NCI-H2029 (cell line): ENCODE measurements at places on chromosomes 13 and 19.

- DNase-seq, result no peak
These were observed 99.0 kb upstream of the TNFSF11 start for GRCh38 chr13:42474954-42475353.

DNA sequence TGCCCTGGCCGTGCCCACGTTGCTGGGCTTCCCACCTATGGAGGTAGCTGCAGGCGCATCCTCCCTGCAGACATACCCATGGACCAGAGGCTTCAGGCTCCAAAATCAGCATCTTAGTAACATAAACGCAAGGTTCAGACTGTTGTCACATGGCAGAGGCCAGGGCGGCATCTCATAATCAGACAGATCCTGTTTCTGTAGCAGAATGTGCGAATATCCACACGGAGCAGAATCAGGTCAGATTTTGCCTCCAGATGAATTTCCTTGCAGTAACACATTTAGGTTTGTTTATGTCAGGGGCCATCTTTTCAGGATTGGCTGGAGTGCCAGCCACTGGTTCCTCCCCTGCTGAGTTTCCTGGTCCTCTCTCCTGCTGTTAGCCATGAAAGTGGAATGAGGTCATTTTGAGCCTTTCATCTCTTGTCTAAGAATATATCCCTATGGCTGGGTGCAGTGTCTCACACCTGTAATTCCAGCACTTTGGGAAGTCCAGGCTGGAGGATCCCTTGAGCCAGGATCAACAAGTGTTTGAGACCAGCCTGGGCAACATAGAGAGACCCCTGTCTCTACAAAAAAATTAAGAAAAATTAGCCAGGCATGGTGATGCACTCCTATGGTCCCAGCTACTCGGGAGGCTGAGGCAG is 20.5 kb downstream of the SMARCA4 start:
- no peak for DNase-seq

DNA sequence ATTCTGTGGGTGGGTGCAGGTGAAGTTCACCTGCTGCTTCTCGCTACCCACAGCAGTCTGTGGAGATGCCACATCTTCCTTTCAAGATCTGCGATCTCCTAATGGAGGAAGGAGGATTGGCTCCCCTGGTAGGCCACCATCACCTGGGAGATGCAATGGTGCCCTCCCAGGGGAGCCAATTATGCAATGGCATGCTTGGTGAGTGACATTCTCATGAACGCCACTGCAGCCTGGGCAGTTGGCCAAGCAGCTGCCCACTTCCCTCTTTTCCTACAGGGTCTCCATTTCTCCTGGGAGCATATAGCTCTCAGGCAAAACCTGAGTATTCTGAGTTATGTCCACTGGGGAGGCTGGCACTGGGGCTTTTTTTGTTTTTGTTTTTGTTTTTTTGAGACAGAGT is 83.5 kb upstream of the KCTD15 start:
- no peak for DNase-seq

DNA sequence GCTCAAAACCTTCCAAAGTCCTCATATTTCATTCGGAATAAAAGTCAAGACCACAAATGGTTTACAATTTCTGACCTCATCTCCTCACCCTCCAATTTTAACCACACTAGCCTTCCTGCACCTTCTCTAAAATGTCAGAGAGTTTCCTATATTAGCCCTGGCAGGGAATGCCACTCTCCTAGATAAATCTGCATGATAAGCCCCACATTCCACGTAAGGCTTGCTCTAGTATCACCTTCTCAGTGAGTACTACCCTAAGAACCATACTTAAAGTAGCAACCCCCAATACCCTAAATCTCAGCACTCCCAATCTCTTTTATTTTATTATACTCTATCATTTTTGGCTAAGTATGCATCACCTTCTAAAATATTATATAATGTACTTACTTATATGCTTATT is 100.5 kb upstream of the SLITRK5 start:
- DNase-seq, result no peak

- no peak for DNase-seq
These were observed 60.7 kb downstream of the MCF2L start for GRCh38 chr13:113029487-113030258.

GRCh38 chr13:60645676-60646075 is 248.7 kb downstream of the TDRD3 start:
- DNase-seq, result no peak

DNA sequence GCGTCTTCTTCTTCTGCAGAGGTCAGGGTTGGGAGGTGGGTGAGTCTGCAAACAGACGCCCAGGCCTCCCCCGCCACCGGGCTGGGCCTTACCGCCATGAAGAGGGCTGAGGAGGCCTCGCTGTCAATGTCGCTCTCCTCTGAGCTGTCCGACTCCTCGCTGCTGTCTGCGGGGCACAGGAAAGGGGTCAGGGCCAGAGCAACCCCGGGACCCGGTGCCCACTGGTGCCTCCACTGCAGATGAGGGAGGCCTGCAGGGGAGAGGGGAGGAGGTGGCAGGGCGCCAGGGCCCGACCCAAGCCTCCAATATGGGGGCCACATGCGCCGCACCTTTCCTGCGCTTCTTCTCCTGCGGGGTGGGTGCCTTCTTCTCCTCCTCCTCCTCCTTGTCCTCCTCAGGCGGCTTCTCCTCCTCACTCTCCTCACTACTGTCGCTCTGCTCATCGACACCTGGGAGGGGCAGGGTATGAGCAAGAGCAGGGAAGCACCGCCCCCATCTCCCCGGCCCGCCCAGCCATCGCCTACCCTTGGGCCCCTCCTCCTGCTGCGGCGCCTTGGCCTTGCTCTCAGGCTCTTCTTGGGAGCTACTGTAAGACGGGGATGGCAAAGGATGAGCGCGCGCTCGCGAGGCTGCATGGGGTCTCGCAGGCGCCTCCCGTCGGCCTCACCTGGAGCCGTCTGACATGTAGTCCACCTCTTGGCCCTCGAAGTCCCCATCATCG is 5.5 kb upstream of the PSPN start:
- no peak for DNase-seq

DNA sequence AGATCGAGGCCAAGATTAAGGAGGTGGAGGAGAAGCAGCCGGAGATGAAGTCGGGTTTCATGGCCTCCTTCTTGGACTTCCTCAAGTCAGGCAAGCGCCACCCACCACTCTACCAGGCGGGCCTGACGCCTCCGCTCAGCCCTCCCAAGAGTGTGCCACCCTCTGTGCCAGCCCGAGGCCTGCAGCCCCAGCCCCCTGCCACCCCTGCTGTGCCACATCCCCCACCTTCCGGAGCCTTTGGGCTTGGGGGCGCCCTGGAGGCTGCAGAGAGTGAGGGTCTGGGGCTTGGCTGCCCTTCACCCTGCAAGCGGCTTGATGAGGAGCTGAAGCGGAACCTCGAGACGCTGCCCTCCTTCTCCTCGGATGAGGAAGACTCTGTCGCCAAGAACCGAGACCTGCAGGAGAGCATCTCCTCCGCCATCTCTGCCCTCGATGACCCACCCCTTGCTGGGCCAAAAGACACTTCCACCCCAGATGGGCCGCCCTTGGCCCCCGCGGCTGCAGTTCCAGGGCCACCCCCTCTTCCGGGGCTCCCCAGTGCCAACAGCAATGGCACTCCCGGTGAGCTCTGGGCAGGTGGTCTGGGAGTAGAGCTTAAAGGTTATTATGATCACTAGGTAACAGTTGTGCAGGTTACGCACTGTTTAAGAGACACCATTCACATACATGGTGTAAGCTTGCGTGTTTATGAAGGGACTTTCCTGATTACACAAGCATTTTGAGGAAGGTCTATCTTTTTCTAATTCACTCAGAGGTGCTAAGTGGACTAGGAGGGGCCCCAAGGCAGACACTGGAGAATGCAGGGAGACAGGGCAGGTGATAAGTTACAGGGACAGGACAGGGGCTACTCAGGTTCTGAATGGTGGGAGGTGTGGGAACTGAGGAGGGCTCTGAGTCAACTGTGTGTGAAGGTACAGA is 8.7 kb downstream of the PRR12 start:
- no peak for DNase-seq

GRCh38 chr19:10219678-10220077 is 11.5 kb downstream of the S1PR2 start:
- DNase-seq, result peak; percentile 77

DNA sequence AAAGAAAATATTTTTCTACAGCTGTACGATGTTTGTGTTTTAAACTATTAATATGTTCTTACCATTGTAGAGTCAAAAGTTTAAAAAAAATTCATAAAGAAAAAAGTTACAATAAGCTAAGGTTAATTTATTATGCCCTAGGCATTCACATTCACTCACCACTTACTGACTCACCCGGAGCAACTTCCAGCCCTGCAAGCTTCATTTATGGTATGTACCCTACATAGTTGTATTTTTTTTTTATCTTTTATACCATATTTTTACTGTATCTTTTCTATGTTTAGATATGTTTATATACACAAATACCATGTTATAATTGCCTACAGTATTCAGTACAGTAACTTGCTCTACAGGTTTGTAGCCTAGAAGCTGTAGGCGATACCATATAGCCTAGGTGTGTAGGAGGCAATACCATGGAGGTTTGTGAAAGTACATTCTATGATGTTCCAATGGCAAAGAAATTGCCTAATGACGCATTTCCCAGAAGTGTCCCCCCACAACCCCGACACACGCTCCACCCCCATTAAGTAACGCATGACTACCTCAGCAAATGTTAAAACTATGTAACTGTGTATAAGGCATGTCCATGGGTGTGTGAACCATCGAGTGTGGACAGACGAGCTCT is 60.4 kb downstream of the SLITRK6 start:
- DNase-seq, result no peak

DNA sequence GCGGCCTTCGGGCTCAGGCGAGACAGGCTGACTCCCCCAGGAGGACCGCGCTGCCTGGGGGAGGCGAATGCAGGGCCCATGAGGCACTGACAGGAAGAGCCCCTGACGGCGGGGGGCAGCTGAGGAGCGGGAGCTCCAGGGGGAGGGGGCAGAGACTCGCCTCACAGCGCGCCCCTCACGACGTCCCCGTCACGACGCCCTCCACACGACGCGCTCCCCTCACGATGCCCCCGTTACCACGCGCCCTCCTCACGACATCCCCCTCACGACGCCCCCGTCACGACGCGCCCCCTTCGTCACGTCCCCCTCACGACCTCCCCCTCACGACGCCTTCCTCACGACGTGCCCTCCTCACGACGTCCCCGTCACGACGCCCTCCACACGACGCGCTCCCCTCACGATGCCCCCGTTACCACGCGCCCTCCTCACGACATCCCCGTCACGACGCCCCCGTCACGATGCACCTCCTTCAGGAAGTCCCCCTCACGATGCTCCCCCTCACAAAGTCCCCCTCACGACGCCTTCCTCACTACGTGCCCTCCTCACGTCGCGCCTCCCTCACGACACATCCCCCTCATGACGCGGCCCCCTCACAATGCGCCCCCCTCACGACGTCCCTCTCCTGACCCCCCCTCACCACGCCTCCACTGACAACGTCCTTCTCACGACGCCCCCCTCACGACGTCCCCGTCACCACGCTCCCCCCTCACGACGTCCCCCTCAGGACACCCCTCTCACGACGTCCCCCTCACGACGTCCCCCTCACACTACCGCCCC is 99.6 kb downstream of the ING1 start:
- no peak for DNase-seq

GRCh38 chr13:22496803-22497508 is 683.8 kb upstream of the SGCG start:
- DNase-seq, result no peak

DNA sequence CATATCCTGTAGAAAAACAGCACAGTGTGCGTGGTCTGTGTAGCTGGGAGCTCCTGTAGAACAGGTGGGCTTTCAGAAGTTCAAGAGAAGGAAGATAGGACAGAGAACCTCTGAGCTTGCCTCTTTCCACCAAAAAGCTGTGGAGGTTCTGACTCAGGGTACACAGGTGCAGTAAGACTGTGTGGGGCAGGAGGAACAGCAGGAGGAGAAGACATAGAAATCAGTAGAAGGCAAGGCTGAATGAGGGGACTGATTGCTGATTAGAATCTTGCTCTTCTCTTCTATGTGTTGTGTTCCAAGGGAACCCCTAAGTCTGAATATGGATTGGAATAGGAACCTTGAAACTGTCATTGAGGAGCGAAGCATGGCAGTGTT is 122.7 kb downstream of the AKAP11 start:
- no peak for DNase-seq

DNA sequence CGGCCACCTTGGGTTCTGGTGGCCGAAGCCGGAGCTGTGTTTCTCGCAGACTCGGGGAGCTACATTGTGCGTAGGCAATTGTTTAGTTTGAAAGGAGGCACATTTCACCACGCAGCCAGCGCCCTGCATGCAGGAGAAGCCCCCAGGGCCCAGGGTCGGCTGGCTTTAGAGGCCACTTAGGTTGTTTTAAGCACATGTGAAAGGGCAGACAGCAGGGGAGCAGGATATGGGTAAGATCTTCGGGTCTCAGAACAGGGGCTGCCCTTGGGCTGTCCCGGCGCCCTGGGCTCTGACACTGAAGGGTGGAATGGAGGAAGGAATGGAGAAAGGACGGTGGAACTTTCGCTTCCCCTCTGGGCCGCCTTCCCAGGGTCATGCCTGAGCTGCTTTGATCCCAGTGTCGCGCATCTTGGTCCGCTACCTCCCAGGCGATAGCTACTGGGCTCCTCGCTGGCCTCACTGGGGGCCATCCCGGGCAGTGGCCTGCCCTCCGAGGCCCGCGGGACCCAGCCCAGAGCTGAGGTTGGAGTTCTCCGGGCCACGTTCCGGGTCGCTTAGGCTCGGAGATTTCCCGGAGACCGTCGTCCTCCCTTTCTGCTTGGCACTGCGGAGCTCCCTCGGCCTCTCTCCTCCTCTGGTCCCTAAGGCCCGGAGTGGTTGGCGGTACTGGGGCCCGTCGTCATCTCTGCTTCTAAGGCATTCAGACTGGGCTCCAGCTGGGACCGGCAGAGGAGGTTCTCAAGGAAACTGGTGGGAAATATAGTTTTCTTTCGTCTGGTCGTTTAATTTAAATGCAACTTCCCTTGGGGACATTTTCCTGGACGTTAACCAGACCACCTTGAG is 4.3 kb upstream of the POU4F1 start:
- no peak for DNase-seq

DNA sequence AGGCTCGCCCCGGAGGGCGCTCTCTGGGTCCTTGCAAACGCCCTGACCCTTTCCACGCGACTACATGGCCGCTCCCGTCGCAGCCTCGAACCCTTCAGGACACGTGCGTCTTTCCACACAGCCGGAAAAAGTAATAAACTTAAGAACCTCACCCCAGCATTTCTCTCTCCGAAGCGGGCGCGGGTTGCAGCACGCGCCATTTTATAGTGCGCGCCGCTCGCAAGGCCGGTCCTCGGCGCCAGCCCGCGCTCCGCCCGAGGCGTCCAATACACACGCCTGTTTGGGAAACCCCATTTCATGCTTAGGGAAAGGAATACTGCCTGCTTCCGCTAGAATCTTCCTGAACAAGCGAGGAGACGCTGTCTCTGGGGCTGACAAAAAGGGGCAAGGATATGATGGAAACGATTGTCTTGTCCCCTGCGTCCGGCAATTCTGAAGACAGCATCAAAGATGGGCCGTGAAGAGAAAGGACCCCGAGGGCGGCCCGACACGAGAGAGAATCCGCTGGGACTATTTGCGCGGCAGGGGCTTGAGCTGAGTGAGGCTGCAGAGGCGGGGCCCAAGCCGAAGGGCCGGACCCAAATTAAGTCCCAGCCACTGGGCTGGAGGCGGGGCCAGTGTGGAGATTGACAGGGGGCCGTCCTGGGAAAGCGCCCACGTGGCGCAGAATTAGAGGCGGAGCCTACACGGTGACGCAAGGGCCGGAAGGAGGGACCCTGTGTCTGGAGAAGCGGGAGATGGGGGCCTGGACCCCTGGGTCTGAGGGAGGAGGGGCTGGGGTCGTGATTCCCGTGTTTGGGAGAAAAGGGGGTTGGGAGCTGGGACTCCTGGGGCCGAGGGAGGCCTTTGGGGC is 14.4 kb downstream of the ACP4 start:
- DNase-seq, result peak; percentile 98
